ENCODE measurements at places on chromosomes 7 and 10. TPM values are rescaled to one million over a fixed set of nuclear protein-coding genes. Genes with fewer than 3 reads are reported as not detected.

Gene C1QL3
- 0.13 TPM for total RNA-seq

Gene HOXA3
- 86.7 TPM for total RNA-seq

Gene TAS2R4
- 0.25 TPM for total RNA-seq

Gene LMBR1
- total RNA-seq, result 29.3 TPM

Gene TAS2R16
- not detected for total RNA-seq

Gene CNNM1
- total RNA-seq, result 0.16 TPM

Gene CARD11
- 17.6 TPM for total RNA-seq

Gene C10orf53
- total RNA-seq, result not detected

Gene SFTPD
- total RNA-seq, result 0.63 TPM
